ENCODE measurements at places on chromosomes 3 and 15. TPM values are rescaled to one million over a fixed set of nuclear protein-coding genes. Genes with fewer than 3 reads are reported as not detected.
A peak's percentile ranks its signal among the peaks of the same experiment; 100 is the strongest.

The SORD gene
- 3.4 TPM for polyA plus RNA-seq

The PLA2G4F gene
- polyA plus RNA-seq, result 0.10 TPM

The CFAP91 gene
- polyA plus RNA-seq, result 0.19 TPM

The GOLGA8K gene
- polyA plus RNA-seq, result 0.30 TPM

The UROC1 gene
- not detected for polyA plus RNA-seq

The CSNK1G1 gene
- 4.9 TPM for polyA plus RNA-seq

DNA sequence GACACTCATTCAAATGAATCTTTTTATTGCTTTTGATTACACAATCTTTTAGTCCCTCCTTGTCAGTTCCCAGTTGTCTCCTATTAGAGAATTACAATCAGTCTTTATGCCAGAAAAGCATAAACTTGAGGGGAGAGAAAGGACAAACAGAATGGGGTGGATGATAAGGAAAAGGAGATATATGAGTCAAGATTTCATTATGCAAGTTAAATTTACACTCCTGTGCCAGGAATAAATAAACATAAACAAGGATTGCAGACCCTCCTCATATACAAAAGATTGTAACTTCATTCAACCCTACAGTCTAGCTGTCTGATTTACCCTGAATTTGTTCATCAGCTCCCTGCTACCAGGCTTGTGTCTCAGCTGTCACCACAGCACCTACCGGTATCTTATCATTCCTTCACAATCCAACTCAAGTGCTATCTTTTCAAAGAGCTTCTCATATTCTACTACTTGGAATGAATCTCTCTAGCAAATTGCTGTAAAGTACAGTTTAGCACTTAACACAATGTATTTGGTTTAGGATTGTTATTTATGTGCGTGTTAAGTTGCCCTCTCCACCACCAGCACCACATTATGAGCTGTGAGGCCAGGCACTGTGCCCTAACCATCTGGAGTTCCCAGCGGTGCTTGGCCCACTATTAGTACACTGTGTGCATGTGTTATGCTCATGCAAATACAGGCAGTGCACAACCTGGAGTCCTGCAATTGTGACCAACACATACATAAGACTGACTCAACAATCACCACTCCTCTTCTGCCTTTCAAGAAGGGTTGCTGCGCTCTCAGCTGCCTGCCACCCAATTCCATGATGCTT, 504.1 kb downstream of the TBL1XR1 start:
- DNase-seq, result peak; percentile 34
- H3K36me3 ChIP-seq, result no peaks in the 10 kb centered on the region
- H3K27ac ChIP-seq, result no peak overlapping the region
- H3K27me3 ChIP-seq, result no peaks in the 10 kb centered on the region

DNA sequence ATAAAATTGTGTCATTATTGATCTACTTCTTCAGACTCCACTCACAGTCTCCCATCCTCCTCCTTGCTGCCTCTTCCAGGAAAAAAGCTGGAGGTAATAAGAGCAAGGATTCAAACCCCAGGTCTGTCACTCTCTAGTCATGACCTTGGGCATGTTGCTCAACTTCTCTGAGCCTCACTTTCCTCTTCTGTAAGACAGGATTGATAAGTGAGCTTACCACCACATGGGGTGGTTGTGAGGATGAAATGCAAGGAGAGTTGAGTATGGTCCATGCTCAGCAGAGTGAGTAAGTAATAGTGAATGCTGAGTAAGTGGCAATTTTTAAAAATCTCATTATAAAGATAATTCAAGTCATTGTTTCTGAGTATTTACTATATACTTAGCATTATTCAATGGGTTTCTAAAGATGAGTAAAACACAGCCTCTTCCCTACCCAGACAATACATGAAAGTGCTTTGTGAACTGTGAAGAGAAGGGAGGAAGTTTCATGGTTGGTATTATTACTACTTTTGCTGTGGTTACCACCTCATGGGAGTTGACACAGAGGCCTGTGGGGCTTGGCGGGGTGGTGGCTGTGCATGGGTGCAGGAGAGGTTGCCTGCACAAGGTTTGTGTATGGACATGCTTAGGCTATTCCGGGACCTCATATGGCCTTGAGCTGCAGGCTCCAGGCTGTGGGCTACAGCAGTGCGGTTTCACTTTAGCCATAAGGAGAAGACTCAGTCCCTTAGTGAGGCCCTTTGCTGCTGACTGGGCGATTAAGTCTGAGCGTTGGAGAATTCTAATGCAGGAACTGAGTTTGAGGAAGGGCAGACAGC, 30.0 kb downstream of the SLC6A11 start:
- no peaks in the 10 kb centered on the region for H3K36me3 ChIP-seq
- H3K4me3 ChIP-seq, result no peak overlapping the region
- no peaks in the 10 kb centered on the region for H3K27me3 ChIP-seq
- DNase-seq, result no peak

DNA sequence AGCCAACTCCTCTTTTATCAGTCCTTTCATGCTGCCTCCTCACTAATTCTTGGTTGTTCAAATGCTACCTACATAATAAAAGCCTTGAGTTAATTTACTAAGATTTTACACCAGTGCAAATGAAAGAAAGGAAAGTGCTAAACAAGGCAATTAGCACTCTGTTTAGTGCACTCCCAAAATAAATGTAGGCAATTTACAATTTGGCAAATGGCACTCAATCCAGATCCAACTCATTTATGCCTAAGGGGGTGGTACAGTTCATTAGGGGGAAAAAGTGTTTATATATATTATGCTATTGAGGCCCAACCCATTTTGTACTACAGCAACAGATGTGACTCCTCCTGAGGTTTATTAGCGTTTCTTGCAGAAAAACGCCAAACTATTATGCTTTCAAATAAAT, 370.1 kb downstream of the NR2F2 start:
- H3K27ac ChIP-seq, result no peak overlapping the region
- H3K27me3 ChIP-seq, result no peaks in the 10 kb centered on the region
- H3K4me3 ChIP-seq, result no peak overlapping the region
- H3K4me1 ChIP-seq, result no peaks in the 10 kb centered on the region
- no peaks in the 10 kb centered on the region for H3K36me3 ChIP-seq

DNA sequence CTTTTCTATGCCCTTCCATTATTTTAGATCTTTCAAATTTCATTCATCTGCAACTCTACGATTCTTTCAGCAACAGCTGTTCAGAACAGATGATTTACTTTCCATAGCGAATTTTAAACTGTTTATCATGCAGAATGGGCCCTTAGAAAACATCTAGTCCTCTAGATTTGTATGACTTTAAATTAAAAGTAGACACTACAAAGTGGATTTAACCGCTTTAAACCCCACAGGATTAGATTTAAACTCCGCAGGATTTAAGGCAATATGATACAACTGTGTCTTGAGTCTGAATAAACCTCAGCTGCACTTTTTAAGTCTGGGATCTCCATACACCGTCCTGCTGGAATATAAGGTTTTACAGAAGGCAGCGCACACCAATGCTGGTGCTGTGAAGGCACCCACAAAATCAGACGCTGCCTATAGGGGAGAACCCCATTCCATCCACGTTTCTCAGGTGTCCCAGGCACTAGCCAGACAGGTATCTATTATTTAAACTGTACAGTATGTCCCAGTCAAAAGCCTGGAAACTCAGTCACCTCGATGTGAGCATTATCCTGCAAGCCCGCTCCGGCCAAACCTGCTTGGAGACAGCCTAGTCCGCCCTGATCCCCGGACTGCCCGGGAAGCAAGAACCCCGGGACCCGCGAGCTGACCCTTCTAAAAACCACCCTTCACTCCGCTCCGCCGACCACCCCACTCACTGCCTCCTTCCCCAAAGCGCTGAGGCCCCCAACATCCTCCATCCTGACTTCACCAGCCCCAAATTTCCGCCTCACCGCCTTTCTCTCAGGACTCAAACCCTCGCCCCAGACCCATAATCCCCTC, 768 bp downstream of the ANO10 start:
- H3K27ac ChIP-seq, result peak overlapping the region; percentile 75
- H3K4me1 ChIP-seq, result peaks cover 11% of the 10 kb centered on the region
- peak; percentile 16 for DNase-seq
- peak overlapping the region; percentile 89 for H3K4me3 ChIP-seq
- no peaks in the 10 kb centered on the region for H3K27me3 ChIP-seq

DNA sequence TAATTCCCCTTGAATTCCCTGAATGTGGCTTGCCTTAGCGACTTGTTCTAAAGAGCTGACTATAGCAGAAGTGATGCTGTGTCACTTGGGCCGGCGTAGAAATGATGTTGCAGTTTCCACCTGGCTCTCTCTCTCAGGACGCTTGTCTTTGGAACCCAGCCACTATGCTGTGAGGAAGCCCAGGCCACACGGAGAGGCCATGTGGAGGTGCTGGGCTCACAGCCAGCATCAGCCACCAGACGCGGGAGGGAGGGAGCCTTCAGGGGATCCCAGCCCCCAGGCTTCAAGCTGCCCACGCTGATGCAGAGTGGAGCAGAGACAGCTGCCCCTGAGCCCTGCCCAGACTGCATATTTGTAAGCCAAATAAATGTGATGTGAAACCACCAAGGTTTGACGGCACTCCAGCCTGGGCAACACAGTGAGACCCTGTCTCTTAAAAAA, 18.6 kb downstream of the RNU5B-1 start:
- no peak overlapping the region for H3K4me3 ChIP-seq
- H3K36me3 ChIP-seq, result no peaks in the 10 kb centered on the region
- no peak overlapping the region for H3K27ac ChIP-seq
- peaks cover 7% of the 10 kb centered on the region for H3K4me1 ChIP-seq
- DNase-seq, result no peak
- H3K27me3 ChIP-seq, result no peaks in the 10 kb centered on the region

DNA sequence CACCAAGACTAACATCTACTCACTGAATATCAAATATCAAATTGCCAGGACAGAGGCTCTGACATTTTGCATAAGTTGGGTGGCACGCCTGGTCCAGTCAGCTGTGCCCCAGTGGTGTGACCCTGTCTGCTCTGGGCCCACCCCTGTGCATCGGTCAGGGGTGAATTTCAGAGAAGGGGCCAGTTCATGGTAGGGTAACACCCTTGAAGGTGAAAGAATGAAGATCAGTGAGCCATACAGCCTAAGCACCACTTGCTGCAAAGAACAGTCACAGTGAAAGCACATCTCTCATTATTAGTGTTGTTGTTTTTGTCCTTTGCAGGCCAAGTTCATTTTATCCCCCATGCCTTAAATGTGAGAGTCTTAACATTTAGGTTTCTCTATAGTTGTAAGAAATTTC, 86.8 kb downstream of the MYRIP start:
- H3K27me3 ChIP-seq, result no peaks in the 10 kb centered on the region
- no peak for DNase-seq
- no peak overlapping the region for H3K4me3 ChIP-seq
- no peaks in the 10 kb centered on the region for H3K4me1 ChIP-seq
- no peaks in the 10 kb centered on the region for H3K36me3 ChIP-seq

- H3K4me3 ChIP-seq, result no peak overlapping the region
- DNase-seq, result no peak
- no peak overlapping the region for H3K27ac ChIP-seq
- H3K36me3 ChIP-seq, result no peaks in the 10 kb centered on the region
- H3K27me3 ChIP-seq, result no peaks in the 10 kb centered on the region
Observed at GRCh38 chr3:172752651-172753050, 2.1 kb downstream of the ECT2 start.

DNA sequence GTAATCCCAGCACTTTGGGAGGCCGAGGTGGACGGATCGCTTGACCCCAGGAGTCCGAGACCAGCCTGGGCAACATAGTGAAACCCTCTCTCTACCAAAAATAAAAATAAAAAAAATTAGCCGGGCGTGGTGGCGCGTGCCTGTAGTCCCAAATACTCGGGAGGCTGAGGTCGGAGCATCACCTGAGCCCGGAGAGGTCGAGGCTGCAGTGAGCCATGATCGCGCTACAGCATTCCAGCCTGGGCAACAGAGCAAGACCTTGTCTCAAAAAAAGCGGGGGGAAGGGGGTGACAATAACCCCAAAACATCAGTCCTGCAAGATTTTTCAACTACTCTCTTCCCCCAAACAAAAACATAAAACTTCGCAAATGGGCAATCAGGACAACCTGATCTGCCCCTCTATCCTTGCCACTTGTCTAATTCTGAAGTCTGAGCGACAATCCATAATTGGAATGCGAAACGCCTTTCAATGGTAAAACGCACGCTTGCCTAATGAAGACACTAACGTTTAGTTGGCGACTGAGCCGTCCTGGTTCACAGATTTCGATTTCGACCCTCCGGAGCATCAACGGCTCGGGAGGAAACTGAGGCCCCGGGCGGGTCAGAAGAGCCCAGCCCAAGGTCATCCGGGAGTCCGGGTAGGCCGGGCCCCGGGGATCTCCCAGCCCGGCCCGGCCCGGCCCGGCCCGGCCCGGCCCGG, 868 bp downstream of the BTBD1 start:
- peak overlapping the region; percentile 96 for H3K27ac ChIP-seq
- H3K27me3 ChIP-seq, result no peaks in the 10 kb centered on the region
- peaks cover 51% of the 10 kb centered on the region for H3K4me1 ChIP-seq
- H3K4me3 ChIP-seq, result peak overlapping the region; percentile 98
- peak; percentile 30 for DNase-seq
- peaks cover 8% of the 10 kb centered on the region for H3K36me3 ChIP-seq

DNA sequence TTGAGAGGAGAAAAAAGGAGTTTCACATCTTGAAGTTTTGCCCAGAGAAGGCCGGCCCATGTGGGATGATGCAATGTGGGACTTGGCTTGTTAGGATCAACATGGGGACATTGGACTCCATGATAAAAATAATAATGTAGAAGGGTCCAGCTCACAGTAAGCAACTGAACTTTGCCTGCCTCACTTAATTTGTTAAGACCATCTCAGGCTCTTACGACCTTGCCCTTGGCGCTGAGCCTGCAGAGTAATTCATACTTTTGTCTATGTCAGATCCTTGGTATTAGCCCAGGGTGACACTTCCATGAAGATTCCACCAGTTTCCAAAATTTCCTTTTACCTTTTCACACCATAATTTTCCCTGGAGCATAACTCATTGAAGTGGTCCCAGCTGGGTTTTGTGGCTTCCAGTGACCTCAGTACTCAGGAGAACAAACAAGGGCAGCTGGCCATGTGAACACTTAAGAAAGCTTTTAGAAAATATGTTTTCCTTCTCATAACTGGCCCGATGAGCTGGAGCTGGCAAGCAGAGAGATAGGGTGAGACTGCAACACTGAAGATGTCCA, 315.4 kb upstream of the RASGRP1 start:
- H3K4me3 ChIP-seq, result no peak overlapping the region
- H3K4me1 ChIP-seq, result no peaks in the 10 kb centered on the region
- DNase-seq, result no peak

GRCh38 chr3:130820976-130821375, 72.9 kb upstream of the ATP2C1 start:
- no peaks in the 10 kb centered on the region for H3K36me3 ChIP-seq
- DNase-seq, result no peak
- H3K27me3 ChIP-seq, result no peaks in the 10 kb centered on the region
- no peak overlapping the region for H3K27ac ChIP-seq

- DNase-seq, result no peak
- no peaks in the 10 kb centered on the region for H3K36me3 ChIP-seq
- no peak overlapping the region for H3K4me3 ChIP-seq
- no peaks in the 10 kb centered on the region for H3K27me3 ChIP-seq
- no peaks in the 10 kb centered on the region for H3K4me1 ChIP-seq
Observed at GRCh38 chr3:82287562-82287961, 526.1 kb upstream of the GBE1 start.

DNA sequence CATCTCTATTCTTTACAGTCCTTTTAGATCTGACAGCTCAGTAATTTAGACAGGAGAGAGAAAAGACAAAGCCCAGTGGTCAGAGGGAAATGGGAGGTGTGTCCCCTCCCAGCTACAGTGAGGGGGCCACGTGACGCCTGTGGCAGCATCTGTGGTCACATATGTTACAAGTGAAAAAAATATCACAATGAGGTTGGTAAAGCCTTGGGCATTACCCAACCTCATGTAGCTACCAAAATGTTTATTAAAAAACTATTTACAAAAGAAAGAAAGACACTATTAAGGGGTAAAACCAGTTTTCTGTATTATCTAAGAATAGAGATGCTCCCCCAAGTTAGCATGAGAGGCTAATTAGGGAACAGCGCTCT, 42.9 kb upstream of the PLCL2 start:
- peak overlapping the region; percentile 24 for H3K27ac ChIP-seq
- no peaks in the 10 kb centered on the region for H3K36me3 ChIP-seq
- H3K27me3 ChIP-seq, result no peaks in the 10 kb centered on the region
- no peaks in the 10 kb centered on the region for H3K4me1 ChIP-seq
- no peak overlapping the region for H3K4me3 ChIP-seq

Measured in heart left ventricle (tissue), 16 donors.